ENCODE measurements at places on chromosomes 16 and 17.

DNA sequence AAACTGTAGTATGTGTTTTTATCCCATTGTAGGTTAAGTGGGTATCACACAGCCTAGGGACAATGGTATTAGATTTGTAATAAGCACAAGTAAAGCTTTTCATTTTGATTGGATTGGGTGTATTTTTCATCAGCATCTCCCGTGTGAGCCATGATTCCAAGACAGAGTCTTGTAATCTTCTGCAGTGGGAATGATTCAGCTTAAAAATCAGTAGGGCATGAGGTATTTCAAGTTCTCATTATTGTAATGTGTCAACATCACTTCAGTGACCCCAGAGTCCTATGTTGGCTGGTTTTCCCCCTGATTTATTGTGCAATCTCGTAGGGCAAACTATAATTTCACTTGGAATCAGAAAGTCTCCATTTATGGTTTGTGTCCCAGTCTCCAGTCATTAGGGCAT, 833.2 kb upstream of the RBFOX1 start:
- DNase-seq, result no peak

GRCh38 chr16:55015181-55015913, 84.7 kb downstream of the IRX5 start:
- DNase-seq, result no peak

GRCh38 chr16:65781363-65781762, 585.1 kb upstream of the CDH5 start:
- no peak for DNase-seq

- no peak for DNase-seq
Measured at GRCh38 chr17:75853433-75853832, 1.7 kb downstream of the WBP2 start.

GRCh38 chr17:58189436-58190146, 2.9 kb upstream of the EPX start:
- no peak for DNase-seq

DNA sequence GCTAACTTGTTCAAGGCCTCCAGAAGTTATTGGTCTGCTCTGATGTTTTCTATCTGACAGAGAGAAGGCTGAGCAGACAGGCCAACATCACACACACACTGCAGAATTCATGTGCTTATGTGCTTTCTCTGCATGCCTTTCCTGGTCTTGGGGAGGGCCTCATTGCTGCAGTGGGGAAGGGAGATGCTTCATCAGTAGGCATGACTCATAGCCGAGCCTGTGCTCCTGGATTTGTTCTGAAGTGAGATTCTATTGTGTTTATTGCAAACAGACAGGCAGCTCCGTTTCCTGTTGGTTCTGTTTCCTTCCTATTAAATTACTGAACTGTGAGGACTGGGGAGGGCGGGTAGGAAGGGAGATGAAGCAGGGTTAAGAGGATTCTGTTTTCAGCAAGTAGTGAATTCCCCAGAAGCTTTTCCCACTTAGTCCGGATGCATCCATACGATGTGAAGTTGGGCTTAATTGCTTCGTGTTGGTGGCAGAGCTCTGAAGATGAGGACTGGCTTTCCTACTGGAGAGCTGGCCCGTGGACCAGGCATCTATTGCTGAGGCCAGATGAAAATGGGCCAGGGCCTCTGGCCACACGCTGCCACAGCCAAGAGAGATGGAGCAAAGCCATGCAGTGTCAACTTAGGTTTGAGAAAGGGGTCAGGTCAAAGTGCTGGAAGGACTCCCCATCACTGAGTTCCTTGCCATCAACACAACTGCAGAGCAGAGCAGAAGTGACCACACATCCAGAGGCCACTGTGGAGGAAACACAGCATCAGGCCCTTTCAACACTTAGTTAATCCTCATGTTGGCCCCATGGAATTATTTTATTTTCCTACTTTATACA, 179.3 kb downstream of the UTP18 start:
- no peak for DNase-seq

- no peak for DNase-seq
Measured at GRCh38 chr16:11536104-11536866, 50.4 kb downstream of the LITAF start.

- no peak for DNase-seq
Measured at GRCh38 chr17:3536716-3537115, 20.9 kb downstream of the TRPV3 start.

- no peak for DNase-seq
Measured at GRCh38 chr16:28879261-28879840, 1.1 kb downstream of the ATP2A1 start.

DNA sequence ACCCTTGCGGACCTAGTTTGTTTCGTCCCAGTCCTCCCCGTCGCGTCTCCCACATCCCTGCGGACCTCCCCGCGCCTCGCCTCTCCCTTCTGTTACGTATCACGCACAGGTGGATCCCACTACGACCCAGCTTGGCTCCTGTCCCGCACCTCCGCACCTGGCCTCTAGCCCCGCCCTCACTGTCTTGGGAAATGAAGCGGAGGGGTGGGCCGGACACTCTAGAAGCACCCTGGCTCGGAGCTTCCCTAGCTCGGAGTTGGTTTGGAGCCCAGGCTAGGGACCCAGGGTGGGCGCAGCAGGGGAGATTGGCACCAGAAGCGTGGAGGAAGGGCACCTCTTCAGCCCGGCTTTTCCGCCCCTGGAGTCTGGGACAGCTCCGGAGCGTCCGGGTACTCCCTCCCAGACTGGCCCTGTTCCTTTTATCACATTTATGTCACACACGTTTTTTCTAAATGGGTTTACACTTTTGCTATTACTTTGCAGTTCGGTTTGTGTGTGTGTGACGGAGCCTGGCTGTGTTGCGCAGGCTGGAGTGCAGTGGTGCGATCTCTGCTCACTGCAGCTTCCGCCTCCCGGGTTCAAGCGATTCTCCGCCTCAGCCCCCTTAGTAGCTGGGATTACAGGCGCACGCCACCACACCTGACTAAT, 1.4 kb upstream of the CEMP1 start:
- no peak for DNase-seq

- no peak for DNase-seq
Measured at GRCh38 chr16:77700846-77701245, 21.5 kb upstream of the NUDT7 start.

DNA sequence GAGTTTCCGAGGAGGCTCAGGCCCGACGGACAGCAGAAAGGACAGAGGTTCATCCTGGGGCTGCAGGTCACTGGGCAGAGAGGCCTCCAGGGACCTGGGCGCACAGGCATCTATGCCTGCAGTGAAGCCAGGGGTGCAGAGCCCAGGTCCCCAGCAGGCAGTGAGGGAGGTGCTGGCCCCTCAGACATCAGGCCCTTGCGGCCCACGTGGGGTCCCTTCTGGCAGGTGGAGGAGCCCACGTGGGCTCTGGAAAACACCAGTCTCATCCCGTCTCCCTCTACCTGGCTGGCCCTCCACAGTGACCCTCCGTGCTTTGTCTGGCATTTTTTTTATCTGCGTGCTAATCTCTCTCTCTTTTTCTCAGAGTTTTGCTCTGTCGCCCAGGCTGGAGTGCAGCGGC, 36.5 kb downstream of the ENGASE start:
- no peak for DNase-seq

- peak; percentile 84 for DNase-seq
Measured at GRCh38 chr16:56964243-56965148, 2.7 kb downstream of the CETP start.

All from stimulated activated CD8-positive, alpha-beta memory T cell treated with anti-CD3 and anti-CD28 coated beads, Interleukin-4, amount 100 ng/mL, for 4 hours (primary cell).